ENCODE measurements at places on chromosomes 3 and 15.

DNA sequence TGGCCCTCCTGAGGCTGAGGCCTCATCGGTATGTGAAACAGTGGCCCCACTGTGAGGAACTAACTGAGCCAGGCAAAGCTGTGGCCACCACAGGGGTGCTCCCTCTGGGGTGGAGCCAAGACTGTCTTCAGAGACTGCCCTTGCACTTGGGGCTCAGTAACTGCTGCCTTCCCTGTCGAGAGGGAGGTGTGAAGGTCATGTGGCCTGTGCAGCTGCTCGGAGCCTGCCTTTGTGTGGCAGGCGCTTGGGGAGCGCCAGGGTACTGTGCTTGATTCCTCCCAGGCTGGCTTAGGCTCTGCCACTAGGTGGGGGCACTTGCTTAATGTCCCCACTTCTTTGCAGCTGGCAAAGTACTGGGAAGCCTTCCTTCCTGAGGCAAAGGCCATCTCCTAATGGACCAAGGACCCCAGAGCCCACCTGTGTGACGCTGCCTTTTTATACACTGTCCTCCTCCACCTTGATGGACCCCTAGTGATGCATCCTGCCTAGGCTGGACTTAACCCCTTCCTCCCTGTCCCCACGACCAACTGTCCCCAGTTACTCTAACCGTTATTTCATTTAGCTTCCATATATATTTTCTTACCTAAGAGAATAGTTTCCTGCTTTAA is 14.2 kb upstream of the SNX22 start:
- no peak for DNase-seq

DNA sequence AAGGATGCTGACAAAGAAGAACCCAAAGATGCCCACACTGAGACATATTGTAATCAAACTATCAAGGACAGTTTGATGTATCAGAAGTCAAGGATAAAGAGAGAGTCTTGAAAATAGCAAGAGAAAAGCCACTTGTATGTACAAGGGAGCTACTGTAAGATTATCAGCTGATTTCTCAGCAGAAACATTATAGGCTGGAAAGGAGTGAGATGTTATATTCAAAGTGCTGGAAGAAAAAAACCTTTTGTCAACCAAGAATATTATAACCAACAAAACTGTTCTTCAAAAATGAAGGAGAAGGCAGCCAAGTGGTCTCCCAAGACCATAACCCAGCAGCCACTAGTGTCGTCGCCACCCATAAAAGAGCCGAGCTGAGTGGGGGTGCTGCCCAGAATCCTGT is 93.2 kb downstream of the KLF13 start:
- DNase-seq = no peak

DNA sequence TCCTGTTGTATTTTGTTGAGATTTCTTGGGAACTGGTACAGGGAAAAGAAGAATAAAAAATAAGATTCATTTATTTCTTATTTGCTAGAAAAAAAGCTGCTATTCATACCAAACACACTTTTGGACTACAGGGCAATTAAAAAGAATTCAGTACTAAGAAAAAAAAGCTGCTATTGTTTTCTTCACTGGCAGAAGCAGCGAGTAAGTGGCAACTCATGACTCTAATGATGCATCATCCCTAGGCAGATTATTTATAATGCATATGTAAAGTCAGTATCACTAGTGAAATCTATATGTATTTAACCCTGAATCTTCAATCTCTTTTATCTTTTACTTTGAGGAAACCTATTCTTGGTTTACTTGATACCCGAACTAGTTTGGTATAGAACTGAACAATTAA is 15.2 kb downstream of the PFN2 start:
- no peak for DNase-seq

- peak; percentile 50 for DNase-seq
Measured at GRCh38 chr15:49282366-49282765, 112.3 kb downstream of the GALK2 start.

DNA sequence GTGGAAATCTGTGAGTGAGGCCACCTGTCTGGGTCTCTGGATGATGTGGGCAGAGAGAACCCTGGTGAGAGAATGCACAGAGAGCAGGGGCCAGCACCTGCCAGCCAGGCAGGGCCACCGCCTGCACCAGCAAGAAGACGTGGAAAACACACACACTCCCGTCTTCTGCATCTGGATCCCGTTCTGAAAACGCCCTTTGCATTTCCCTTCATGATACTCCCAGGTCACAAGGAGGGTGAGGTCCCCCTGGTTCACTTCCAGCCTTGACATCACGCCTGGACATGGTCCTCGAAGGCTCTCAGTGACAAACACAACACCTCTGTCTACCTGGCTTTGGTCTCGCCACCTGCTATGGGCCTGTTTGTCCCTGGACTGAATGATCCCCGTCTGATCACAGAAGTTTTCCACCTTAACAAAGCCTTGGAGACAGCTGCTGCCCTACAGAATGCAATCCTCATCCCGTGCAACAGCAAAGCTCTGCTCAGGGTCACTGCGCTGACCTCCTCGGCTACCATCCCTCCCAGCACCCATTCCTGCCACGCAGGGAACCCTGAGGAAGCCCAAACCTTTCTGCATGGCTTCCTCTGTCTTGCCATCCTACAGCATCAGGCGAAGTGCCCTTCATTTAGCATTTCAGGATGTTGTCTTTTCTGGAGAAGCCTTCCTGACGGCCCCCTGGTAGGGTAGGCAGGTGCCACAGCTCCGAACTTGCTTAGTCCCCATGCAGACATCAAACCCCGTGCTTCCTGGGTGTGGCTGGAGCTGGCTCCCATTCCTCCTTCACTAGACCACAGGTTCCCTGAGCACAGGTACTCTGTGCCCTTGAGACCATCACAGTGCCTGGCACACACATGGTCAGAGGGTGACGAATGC is 122.5 kb downstream of the ATP10A start:
- no peak for DNase-seq

DNA sequence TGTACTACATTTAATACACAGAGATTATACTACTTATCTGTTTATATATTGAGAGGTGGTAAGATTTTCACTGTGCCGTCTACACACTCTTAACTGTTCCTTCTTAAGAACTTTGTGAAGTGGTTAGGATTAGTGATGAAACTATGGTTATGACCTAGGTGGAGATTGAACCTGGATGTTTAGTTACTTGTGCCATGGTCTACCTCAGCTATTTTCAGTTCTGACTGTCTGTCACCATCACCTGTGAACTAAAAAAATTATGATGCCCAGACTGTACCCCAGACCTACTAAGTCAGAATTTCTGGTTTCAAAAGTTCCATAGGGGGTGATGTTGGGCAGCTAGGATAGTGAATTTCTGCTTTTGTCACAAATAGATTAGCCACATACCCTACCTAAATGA is 6.4 kb downstream of the RASA2 start:
- DNase-seq = no peak

DNA sequence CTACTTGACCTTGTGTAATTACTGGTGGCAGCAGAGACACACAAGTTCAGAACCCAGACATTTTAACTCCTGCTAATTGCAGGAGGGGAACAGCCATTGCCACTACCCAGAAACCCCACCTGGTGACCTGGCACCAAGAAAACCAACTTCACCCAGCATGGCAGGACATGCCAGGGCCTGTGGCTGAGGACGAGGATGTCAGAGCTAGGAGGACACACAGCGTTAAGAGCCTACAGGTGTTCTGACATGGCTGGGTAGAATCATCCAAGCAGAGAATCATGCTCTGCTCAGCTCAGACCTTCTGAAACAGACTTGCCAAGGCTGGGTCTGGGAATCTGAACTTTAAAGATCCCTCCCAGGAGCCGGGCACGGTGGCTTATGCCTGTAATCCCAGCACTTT is 11.7 kb upstream of the SPATA12 start:
- DNase-seq = no peak

DNA sequence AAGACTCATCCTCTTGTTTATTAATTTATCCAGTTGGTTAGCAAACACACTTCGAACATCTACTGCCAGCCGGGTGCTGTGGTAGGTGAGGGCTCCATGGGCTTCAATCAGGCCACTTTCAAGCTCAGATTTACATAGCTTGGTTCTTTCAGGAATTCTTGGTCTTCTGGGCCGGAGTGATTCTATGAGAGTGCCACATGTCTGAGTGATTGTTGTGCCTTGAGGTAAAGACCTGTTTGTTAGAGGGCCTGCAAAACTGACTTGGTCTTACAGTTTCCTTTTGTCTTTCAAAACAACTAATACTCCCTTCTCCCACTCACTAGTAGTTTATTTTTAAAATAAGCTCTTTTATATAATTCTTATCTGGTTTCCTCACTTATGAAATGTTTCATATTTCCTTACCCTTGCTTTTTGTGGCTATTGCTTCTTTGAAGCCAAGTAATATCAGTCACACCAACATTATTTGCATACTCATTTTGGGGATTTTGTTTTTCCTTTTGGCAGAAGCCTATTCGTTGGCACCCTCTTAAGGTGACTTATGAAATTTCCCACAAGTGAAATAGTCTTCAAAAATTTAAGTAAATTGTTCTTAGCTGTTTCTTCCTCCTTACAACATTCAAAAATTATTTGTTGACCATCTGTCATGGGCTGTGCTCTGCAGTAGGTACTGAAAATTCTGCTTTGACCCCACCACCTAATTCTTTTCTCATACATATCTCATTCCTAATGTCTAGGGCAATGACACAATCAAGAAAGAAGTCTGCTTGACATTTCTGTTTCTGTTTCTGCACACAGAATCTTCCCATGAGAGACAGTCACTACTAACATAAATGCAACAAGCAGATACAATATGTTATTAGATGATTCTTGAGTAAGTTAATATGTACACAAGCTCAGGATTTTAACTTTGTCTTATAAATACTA is 120.2 kb downstream of the LRRC28 start:
- DNase-seq = no peak

- no peak for DNase-seq
Measured at GRCh38 chr3:25419251-25419650, 8.8 kb upstream of the RARB start.

- no peak for DNase-seq
Measured at GRCh38 chr3:172052405-172052804, 13.0 kb downstream of the FNDC3B start.

GRCh38 chr3:62655056-62655690 is 220.0 kb downstream of the CADPS start:
- no peak for DNase-seq

- DNase-seq = peak; percentile 39
Measured at GRCh38 chr3:62708638-62709373, 166.4 kb downstream of the CADPS start.

GRCh38 chr3:104547031-104547430 is 819.7 kb upstream of the ALCAM start:
- no peak for DNase-seq

GRCh38 chr3:24923570-24923969 is 428.9 kb upstream of the THRB start:
- no peak for DNase-seq

DNA sequence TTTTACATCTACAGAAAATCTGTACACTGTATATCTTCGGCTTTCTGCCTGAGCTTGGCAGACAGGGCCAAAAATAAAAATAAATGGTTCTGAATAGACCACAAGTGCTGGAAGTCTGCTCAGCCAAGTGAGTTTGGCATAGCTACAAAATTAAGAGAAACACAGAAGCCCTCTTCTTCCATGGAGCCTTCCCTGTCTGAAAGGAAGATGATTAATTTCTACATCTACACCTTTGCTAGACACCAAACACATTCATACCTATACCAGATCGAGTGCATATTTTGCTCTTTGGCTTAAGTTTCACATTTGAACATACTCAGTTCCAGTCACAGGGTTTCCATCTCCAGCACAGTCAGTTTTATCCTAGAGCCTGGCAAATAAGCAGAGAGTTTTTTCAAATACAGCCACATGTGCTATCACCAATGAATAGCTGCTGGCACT is 224.6 kb downstream of the GREM1 start:
- peak; percentile 51 for DNase-seq

DNA sequence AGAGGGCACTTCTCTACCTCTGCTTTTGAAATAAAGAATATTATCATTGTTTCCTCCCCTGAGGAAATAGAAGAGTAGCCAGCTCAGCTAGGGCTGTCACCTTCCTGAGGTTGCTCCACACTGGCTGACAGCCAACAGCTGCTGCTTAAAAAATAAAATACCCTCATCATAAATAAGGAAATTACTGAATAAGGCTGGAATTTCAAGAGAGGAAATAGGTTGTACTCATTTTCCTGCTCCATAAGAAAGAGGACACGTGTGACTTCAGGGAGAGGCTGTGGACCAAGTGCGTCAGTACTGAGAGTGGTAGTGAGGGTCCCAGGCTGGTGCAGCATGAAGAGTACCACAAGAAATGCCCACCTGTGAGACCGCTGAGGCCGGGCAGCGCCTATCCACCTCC is 8.1 kb upstream of the C2CD4B start:
- peak; percentile 38 for DNase-seq

GRCh38 chr15:47954196-47954595 is 166.6 kb upstream of the SLC24A5 start:
- DNase-seq = no peak

DNA sequence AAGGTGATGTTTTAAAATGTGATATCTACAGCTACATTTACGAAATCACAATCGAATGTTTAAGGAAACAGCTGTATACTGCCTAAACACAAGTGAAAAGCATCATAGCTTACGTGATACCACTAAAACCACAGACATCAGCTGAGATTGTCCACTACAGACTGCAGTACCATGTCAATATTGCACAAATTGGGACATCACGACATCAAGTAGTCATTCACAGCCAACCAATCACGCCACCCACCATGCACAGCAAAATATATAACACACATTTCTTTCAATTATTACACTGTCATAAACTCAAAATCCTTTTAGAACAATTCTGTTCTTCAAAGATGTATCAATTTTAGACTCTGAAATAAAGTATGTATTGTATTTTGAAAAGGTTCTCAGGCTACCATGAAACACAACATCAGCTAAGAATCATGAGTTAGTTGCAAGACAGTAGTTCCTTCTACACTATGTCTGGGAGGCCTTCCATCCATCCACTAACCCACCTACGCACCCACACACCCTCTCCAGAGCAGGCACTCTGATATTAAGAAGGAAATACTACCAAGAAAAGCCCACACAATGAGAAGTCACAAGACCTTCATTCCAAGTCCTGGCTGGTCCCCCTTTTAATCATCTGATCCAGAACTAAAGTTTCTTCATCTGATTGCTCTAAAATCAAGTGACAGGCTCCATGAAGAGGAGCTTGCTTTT is 3.1 kb downstream of the DMXL2 start:
- DNase-seq = no peak

DNA sequence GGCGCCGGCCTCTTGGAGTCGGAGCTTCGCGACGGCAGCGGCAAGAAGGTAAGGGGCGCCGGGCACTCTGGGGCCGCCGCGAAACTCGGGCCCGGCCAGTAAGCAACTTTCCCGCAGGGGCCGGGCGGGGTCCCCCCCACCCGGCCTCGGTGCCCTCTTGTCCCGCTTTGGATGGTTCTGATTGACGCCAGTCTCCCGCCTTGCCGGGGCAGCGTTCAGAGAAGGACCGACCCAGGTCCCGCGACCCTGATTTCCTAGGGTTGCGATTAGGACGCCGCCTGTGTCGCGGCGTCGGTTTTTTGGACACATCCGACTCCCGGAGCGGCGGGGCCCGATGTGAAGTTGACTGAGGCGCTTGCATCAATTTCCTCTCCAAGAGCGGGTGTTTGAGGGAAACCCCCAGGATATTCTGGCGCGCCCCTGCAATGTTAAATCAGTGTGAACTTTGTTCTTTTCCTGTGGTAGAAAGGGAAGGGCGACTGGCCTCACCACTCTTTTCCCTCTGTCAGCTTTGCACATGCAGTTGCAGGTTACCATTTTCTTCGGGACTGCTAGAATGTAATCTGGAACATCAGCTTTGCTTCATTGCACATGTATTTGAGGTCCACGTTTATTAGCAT is 755 bp downstream of the PDE8A start:
- DNase-seq = peak; percentile 39

Data from femur (tissue), 1 donor.